GM04503 (cell line): ENCODE measurements at places on chromosomes 2 and 18.

- DNase-seq = no peak
Measured at GRCh38 chr2:85171916-85172315, 38.7 kb downstream of the TCF7L1 start.

- DNase-seq = no peak
Measured at GRCh38 chr2:113018509-113018908, 13.2 kb downstream of the IL36A start.

GRCh38 chr2:209565896-209566582, 142.2 kb downstream of the MAP2 start:
- no peak for DNase-seq

DNA sequence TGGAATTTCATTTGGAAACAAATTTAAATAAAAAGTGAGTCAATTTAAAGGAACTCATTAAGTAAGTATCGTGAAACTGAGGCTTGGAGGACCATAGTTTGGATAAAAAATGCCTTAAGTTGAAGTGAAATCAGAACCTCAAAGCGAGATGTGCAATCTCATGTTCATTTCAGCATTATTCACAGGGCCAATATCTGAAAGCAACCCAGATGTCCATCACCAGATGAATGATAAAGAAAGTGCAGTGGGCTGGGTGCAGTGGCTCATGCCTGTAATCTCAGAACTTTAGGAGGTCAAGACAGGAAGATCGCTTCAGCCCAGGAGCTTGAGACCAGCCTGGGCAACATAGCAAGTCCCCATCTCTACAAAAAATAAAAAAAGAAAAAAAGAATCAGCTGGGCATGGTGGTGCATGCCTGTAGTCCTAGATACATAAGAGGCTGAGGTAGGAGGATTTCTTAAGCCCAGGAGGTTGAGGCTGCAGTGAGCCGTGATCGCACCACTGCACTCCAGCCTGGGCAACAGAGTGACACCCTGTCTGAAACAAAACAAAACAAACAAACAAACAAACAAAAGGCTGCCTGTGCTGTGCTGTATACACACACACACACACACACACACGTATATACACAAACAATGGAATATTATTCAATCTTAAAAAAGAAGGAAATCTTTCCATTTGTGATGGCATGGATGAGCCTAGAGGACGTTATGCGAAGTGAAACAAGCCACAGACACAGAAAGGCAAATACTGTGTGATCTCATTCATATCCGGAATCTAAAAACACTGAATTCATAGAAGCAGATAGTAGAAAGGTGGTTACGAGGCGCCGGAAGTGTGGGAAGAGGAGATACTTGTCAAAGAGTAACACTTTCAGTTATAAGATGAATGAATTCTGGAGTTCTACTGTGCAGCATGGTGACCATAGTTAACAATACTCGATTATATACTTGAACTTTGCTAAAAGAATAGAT, 14.5 kb downstream of the SH3RF3 start:
- DNase-seq = no peak

- DNase-seq = no peak
Measured at GRCh38 chr2:109423556-109424359, 190.0 kb downstream of the SEPTIN10 start.

DNA sequence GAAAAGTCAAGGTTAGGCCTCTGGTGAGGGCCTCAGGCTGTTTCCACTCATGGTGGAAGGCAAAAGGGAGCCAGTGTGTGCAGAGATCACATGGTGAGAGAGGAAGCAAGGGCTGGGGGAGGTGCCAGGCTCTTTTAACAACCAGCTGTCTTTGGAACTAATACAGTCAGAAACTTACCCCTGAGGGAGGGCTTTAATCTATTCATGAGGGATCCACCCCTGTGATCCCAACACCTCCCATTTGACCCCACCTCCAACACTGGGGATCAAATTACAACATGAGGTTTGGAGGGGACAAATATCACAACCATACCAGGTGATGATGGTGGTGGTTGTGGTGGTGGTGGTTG, 10.9 kb downstream of the POLI start:
- no peak for DNase-seq

DNA sequence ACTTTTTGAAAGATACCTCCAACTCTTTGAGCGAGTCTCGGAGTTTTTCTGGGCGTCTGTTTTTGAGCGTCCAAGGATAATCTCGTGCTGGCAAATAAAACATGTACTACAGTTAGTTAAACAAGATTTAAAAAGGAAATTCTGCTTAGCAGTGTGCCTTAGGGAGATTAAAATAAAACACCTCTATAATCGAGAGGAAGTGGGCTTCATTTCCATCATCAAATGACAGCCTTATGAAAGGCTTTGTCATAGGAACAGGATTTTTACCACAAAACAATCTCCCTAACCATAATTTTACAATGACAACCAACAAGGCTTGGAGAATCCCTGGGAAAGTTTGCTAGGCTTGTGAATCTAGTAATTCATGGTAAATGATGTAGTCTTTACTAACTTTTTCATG, 103.4 kb downstream of the WDPCP start:
- no peak for DNase-seq

GRCh38 chr18:74534150-74534969, at the start of gene CNDP1:
Gene CNDP1, plus strand, starts transcription at chr18:74534500. Its CDS starts 168 bp downstream, at chr18:74534668.
- no peak for DNase-seq

DNA sequence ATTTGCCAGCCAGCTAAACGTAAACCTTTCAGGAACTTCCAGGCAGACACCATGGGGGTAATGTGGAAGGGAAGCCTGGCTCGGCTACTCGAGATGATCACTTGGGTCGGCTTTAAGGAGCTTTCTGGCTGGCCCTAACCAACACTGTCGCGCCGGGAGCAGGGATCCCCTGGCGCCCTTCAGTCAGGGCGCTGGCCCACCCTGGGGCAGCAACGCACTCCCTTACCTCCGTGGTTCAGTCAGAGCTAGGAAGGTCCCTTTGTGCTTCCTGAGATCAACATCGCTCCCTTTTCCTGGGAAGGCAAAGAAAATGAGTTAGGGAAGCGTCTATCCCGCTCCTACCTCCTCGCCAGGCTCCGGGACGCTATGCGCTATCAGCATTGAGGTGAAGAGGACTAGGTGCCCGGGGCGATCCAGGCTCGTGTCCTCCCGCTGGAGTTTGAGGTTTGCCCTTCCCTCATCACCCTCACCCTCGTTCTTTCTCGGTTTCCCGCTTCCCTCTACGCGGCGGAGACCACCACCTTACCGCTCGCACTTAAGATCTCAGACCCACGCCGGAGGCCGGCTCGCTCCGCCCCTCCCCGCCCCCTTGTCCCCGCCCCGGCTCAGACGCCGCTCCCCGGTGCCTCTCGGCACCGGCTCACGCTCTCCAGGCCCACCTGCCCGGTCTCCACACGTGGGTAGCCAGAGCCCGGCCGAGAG, 449 bp upstream of the ATRAID start:
- DNase-seq = no peak

DNA sequence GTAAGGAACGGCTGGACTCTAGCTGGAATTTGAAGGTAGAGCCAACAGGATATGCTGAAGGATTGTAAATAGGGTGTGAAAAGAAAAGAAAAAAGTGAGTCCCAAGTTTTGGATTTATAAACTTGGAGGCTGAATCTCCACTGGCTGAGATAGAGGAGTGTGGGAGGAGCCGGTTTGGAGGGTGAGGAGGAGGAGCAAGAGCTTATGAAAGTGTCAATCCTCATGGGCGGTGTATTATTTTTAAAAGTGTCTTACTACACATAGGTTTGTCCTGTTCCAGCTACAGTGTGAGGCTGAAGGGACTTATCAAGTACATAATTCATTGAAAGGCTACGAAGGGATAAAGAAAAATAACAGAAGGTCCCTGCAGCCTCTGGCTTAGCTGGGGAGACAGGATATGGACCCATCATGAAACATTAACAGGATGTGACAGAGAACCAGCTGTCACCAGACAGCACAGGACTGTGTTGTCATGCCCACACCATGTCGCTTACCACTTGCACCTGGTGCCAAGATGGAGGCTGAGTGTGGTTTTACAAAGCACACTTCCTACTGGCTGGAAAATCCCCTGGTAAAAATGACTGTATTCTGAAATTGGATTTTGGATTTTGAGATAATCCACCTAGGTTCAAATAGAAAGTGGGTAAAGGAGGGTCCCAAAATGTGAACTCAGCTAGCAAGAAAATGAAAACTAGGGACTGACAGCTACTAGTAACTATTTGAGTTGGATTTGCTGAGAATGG, 2.5 kb upstream of the MREG start:
- DNase-seq = no peak

DNA sequence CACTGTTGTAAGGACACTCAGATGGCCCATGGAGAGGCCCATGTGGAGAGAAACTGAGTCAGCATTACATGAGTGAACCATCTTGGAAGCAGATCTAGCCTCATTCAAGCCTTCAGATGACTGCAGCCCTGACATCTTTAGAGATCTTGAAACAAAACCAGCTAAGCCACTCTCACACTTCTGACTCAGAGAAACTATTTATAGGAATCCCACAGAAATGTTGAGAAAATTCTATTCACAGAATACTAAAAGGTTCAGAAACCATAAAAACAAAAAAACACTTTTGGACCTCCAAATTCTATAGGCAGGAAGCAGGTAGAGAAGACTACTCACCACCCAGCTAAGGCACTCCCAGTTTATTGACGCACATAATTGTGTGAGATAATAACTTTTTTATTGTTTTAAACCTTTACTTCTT, 8.7 kb downstream of the TMEM169 start:
- DNase-seq = no peak

DNA sequence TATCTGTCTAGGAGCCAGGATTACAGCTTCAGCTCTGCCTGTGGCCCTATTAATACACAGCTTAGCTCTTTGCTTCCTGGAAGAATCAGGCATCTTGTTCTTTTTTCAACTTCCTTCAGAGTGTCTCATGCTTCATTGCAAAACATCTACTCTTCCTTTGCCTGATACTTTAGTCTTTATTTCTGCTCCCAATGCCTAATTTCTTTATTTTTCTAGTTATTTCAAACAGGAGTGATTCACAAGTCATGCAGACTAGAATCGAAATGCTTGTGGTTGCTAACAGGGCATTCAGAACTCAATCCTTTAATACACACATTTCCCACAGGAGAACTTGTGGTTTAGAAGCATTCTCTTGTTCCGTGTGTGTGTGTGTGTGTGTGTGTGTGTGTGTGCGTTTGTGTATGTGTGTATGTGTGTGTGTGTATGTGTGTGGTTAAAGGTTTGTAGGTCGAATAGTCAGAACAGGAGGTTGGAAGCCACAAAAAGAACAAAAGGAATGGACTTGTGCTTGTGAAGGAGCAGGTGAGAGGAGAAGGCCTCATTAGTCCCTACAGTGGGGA, 28.3 kb upstream of the INSIG2 start:
- DNase-seq = peak; percentile 98
